ENCODE measurements at places on chromosomes 4 and X. TPM values are rescaled to one million over a fixed set of nuclear protein-coding genes. Genes with fewer than 3 reads are reported as not detected.
A peak's percentile ranks its signal among the peaks of the same experiment; 100 is the strongest.

FGF2 gene
- total RNA-seq: 188 TPM

DNA sequence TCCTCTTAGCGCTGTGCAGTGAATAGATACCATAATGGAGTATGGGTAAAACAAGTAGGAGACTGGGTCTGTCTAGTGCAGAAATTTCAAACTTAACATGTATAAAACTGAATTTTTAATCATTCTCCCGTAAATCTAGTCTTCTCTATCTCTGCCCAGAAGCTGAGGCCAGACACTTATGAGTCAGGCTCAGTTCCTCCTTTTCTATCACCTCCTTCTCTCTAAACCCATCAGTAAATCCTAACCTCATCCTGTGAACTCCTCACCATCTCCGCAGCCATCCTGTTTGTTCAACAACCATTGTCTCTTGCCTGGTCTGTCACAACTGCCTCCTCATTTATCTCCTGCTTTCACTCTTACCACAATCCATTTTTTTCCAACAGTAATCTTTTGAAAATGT is 19.8 kb upstream of the SGMS2 start:
- no peak for DNase-seq

DNA sequence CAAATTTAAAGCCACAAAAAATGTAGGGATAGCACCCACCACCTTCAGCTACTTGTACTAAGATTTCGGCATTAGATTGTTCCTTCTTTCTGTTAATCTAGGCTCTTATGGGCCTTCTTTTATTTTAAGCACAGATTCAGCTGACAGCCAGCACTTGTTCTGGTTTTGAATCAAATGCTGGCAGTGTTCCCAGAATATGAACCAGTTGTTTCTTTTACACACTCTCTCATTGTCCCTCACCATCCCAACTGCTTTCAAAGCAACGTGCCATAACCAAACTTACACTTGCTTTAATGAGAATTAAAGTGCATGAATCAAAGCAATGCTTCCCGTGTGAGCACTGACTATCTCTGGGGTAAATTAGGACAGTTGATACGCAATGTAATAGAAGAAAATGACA is 744.5 kb upstream of the FAM241A start:
- DNase-seq: peak; percentile 13

AVPR2 gene
- 2.6 TPM for total RNA-seq

DNA sequence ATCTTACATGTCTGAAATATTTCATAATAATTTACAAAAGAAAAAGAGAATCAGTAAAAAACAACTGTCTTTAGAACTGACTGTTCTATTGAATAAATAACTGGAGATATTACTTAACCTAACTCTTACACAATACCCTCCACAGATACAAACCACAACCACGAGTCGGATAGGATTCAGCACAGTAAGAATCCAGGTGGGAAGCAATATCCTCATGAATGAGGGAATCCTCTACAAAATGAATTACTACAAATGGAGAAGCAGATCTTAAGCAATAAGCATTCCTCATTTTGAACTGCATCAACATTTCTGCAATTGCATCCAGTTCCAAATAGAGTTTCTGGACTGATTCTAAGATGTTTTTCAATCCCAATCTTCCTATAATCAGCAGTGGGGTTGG is 227.1 kb downstream of the SH2D1A start:
- no peak for DNase-seq

DNA sequence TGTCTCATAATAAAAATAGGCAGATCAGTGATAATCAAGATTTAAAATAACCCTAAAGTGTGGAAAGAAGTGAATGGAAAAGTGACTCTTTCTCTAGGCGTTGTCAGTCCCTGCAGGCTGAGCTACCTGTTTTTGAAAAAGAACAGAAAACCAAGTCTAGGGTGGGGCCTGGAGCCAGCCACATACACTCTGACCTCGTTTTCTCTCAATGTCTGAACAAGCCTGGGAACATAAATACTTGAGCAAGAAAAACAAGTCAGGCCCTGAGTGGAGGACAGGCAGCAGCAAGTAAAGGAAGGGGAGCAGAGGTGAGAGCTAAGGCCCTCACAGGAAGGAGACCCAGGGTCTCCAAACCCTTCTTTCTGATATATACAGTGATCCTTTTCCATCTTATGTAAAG is 91.7 kb upstream of the HPF1 start:
- DNase-seq: no peak

GNRHR gene
- total RNA-seq: not detected

PROM1 gene
- total RNA-seq: 0.02 TPM

GRCh38 chr4:6907658-6908191 is 1.9 kb upstream of the TBC1D14 start:
- DNase-seq: no peak

SOX3 gene
- not detected for total RNA-seq

DNA sequence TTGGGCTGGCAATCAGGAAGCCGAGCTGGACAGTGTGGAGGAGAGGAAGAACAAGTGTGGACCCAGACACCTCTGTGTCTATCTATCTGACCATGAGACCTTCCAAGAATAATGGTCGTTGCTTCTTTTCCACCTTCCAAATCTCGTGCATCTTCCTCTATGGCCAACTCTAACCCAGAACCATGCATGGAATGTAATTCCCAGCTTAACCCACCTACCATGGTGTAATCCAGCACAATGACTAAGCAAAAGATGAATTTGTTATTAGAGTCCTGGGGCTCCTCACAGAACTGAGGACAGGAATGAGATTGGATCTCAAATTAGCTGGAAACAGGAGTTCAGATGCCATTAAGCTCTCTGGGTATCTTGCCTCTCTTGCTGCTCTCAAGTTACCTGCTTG is 17.4 kb upstream of the TMEM184C start:
- no peak for DNase-seq

DNA sequence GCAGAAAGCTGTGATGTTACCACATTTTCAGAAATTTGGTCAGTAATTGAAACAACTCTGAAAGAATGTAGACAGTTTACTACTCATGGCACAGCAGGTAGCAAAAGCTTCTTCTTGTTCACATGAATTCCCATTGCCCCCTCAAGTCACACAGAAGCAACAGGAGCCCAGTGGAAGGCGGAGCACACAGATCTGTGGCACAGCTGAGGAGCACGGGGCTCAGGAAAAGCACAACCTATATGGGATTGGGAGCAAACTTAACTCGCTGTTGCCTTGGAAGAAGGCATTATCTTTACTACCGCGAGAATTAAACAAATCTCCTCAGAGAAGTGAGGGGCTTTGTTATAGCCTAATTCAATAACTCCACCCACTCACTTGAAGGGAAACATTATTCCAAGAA is 358.5 kb downstream of the SPOCK3 start:
- DNase-seq: no peak

RELL1 gene
- 69.4 TPM for total RNA-seq

DNA sequence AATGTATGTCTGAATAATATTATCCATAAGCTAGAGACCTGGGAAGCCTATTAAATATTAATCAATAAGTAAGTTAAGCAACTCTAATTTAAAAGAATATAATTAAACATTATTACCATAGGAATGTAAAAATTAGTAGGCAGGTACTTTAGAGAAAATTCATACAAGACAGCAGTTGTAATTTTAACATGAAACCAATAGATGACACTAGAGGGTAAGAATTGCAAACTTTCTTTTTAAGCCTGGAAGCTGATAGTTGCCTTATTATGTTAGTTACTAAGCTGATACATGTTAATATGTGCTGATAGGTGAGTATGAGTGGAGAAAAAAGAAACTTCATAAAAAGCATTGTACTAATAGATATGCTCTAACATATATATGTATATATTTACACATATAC is 1157.4 kb downstream of the FAM133A start:
- no peak for DNase-seq

SLAIN2 gene
- 38.1 TPM for total RNA-seq
